ENCODE measurements at places on chromosomes 16 and 17.

DNA sequence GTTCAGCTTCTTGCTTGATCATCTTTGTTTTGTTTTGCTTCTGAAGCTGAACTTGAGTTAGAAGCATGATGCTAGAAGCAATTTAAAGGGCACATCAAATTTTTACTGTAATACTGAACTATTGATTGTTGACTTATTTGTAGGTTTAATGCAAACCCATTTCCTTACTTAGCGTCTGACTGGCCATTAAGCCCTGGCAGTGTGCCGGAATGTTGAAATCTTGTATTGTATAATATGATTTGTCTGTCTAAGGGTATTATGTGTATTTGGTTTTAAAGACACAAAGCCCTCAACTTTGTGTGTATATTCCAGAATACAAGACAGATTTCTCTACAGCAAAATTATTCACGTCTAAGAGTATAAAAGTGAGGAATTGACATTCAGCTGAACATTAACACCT, 39.7 kb downstream of the NUP93 start:
- no peak for DNase-seq

DNA sequence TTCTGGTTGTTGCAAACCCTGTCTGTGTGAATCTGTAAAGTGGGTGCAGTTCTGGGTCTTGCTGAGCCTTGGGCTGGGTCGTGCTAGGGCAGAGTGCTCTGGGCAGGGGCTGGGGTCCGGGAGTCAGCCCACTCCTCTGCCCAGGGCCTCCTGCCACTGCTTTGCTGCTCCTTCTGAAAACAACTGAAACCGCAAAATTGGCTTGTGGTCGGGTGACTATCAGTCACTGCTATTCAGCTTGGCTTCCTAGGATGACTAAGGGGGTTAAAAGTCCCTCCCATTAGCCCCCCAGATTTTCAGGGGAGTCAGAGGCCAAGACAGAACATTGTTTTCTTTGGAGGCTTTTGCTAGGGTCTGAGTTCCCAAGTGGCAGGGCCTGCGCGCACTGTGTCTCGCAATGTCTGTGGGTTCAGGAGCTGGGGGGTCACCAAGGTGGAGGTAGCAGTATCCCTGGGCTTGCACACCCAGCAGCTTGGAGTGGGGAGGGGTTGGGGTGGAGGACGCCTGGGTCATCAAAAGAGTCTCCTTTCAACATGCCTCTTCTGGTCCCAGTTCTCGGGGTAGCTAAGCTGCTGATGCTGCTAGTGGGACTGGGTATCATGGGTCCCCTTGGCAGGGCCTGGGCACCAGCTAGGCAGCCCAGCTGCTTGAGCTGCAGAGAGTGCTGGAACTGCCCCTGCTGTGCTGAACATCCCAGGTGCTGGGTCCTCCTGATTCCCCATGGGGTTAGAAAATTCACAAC, 13.5 kb upstream of the TBX21 start:
- DNase-seq: no peak

GRCh38 chr17:76500074-76500746, 1.0 kb downstream of the RHBDF2 start:
- no peak for DNase-seq

GRCh38 chr16:29009050-29009837, 24.4 kb downstream of the LAT start:
- DNase-seq: no peak

DNA sequence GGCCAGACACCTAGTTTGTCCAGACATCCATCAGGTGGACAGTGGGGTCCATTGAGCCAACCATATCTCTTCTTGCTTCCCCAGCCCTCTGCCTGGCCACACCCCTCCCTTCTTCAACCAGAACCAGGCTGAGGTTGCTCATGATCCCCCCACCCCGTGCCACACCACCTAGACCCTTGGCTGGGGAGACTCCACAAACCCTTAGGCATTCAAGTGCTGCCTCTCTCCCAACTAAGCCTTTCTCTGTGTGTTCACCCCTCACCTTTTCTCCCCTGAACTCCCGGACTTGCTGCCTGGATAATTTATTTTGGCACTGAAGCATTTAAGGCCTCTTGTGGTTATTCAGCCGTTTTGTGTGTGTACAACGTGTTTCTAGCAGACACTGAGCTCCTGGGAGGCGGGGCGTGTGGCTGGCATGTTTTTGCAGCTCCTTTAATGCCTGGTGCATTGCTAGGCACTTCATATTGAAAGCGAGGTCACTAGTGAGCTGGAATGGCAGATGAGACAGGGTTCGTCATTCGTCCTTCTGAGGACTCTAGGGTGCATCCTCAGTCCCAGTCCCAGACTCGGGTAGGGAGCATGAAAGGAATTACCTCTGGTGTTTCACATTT, 28.7 kb downstream of the CACNA1G start:
- peak; percentile 51 for DNase-seq

DNA sequence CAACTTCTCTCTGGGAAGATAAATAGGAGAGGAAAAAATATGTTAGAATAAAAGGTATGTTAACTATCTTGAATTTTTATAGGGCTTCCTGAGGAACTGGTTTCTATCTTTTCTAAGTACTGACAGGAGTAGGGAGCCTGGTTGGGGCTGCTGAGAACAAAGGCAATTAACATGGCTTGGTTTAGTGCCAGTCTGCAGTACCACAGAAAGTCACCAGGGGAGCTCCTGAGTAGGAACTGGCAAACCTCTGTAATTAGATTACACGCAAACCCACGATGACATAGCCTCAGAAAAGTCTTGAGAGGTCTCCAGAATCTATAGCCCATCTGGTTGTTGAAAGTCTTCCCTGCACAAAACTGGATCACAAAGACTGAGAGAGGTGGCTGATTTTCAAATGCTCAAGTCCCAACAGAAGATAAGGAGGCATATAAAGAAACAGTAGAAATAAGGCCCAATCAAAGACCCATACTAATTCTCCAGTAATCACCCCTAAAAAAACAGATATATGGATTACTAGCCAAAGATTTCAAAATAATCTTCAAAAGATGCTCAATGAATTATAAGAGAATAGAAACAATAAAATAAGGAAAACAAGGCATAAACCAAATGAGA, 11.7 kb upstream of the CNTNAP4 start:
- DNase-seq: peak; percentile 40

GRCh38 chr17:68020409-68020756, 15.2 kb upstream of the KPNA2 start:
- peak; percentile 48 for DNase-seq

GRCh38 chr17:61467416-61468262, 15.4 kb downstream of the TBX4 start:
- DNase-seq: no peak

- DNase-seq: peak; percentile 67
Measured at GRCh38 chr17:16584273-16584995, 15.4 kb upstream of the ZNF287 start.

GRCh38 chr16:50298591-50299507, 32.5 kb downstream of the ADCY7 start:
- no peak for DNase-seq

GRCh38 chr16:11094857-11095565, 150.6 kb downstream of the CLEC16A start:
- DNase-seq: no peak

- DNase-seq: no peak
Measured at GRCh38 chr17:29383686-29384085, 6.5 kb upstream of the TAOK1 start.

DNA sequence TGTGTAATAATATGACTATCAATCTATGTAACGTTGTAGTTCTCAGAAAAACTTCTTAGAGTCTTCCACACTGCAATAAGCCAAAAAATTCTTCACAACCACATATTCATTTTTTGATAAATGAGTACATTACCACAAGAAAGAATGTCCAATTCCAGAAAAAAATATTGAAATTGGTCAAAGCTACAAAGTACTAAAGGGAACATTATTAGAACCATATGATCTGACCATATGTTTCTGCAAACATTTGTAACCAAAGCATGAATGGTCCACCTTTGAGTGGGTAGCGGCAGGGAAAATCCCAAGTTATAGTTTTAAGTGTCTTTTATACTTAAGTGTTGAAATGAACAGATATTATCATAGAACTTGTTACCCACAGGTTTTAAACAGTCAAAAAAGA, 71.7 kb upstream of the NACA2 start:
- no peak for DNase-seq

- no peak for DNase-seq
Measured at GRCh38 chr17:69692171-69692570, 277.7 kb downstream of the MAP2K6 start.

DNA sequence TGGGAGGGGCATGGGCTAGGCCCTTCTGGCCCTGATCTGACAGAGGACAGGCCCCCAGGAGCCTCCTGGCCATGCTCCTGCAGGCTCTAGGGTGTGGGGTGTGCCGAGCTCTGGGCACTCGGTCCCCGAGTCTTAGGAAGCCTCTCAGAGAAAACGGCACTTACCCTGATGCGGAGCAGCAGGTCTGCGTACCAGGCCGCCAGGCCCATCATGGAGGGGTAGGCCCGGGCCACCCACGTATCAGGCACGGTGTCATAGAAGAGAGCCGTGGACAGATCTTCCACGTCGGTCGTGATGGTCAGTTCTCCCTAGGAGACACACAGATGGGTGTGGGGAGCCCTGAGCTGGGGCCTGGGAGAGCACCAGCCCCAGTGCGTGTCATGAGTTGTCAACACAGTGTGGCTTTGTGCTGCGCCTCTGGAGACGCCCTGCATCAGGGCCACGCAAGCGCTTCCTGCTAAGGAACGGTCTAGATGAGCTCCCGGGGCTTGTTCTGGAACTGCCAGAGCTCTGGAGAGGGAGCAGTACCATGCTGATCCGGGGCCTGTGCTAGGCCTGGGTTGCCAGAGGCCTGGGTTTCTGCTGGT, 47.9 kb downstream of the PGS1 start:
- DNase-seq: no peak

- DNase-seq: no peak
Measured at GRCh38 chr17:16480995-16481394, 11.0 kb downstream of the LRRC75A start.

Data from kidney glomerular epithelial cell (primary cell).